Stimulated activated CD8-positive, alpha-beta memory T cell treated with anti-CD3 and anti-CD28 coated beads, Interleukin-7, amount 100 ng/mL, for 1 hour (primary cell): ENCODE measurements at places on chromosomes 11 and 22.

GRCh38 chr11:83990160-83990733 is 704.1 kb upstream of the CCDC90B start:
- no peak for DNase-seq

GRCh38 chr22:38755155-38755910 is 465 bp downstream of the SUN2 start:
- DNase-seq: peak; percentile 20

GRCh38 chr22:35334004-35334403 is 34.3 kb downstream of the TOM1 start:
- no peak for DNase-seq

- DNase-seq: no peak
These were observed 6.0 kb downstream of the NXPE1 start for GRCh38 chr11:114553642-114554041.

GRCh38 chr11:1092919-1093318 is 18.2 kb downstream of the MUC2 start:
- DNase-seq: no peak
